Stimulated activated CD4-positive, alpha-beta T cell treated with anti-CD3 and anti-CD28 coated beads, Interleukin-12 subunit alpha, Interleukin-12 subunit beta, amount 100 ng/mL, for 24 hours (primary cell): ENCODE measurements at places on chromosomes 16 and 17.
A peak's percentile ranks its signal among the peaks of the same experiment; 100 is the strongest.

- peak; percentile 73 for DNase-seq
Observed at GRCh38 chr16:79269211-79269863, 331.2 kb downstream of the MAF start.

DNA sequence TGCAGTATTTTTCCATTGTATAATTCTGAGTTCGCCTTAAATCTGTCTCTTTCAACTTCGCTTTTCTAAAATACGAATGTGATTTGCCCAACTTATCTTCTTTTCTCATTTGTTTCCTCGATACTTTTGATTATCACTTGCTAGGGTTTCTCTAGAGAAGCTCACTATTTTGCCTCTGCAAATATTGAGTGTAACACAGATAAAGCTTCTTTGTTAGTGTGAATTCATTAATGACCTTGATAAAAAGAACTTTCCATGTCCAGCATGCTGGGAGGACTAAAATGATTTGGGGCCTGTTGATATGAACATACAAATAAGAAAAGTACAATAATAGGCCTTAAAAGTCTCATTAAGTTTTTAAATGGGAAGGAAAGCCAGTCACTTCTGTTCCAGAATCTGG lies 303.3 kb downstream of the MAP2K6 start:
- DNase-seq = no peak

GRCh38 chr16:12881182-12881581 lies 20.2 kb upstream of the SHISA9 start:
- no peak for DNase-seq

- DNase-seq = no peak
Observed at GRCh38 chr17:66443166-66443565, 140.8 kb downstream of the PRKCA start.

GRCh38 chr16:64363039-64363438 lies 758.8 kb downstream of the CDH11 start:
- DNase-seq = no peak

DNA sequence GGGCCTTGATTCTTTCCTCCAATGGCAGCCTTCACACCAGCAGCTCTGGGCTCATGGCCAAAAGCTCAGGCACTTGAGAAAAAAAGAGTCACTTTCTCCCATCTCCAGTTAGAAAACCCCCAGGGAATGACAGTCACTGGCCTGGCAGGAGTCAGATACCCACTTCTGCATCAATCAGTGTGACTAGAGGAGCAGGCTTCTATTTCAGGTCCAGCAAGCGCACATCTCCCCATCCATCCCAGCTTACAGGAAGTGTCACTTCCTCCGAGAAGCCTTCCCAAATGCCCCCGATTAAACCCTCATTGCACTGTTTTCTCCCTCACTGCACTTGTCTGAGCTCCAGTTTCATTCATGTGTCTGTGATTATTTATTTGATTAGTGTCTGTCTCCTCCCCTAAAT lies 30.4 kb upstream of the CCL1 start:
- DNase-seq = no peak

- DNase-seq = no peak
Observed at GRCh38 chr16:46756772-46757171, 8.6 kb upstream of the MYLK3 start.

- DNase-seq = no peak
Observed at GRCh38 chr17:33202021-33202420, 91.1 kb downstream of the ASIC2 start.

DNA sequence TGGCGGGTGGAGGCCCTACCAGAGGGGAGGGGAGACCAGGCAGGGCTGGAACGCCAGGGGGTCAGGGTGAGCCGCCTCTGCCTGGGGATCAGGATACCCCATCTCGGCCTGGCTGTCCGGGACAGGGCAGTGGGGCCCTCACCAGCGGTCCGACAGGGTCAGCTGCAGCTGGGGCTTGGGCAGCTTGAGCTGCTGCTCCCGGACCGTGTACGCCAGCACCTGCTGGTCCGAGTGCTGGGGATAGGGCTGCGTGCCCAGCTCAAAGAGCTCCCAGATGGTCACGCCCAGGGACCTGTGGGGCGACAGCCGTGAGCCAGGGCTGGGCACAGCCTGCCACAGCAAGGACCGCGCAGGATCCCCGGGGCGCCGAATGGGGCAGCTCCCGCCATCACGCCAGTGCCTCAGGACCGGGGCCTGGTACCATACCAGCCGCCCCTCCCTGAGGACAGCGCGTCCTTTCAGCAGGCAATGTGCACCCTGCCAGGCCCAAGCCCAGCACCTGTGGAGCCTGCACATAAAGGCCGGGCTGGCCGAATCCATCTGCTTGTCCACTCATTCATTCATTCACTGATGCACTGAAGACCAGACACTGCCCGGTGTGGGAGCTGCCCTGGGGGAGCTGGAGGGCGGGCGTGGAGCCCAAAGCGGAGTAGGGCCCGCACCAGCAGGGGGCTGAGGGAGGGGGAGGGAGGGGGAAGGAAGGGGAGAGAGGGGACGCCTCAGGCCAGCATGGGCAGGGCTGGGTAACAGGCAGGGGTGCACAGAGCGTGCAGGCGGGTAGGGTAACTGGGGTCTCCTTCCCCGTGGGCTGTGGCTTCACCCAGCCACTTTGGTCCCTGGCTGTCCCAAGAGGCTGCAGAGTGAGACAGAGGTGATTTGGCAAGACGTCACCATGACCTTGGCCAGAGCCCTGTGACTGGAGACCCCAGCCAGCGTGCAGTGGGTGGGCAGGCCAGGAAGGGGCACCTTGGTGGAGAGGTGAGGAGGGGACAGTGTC lies 42.0 kb upstream of the PVALEF start:
- no peak for DNase-seq

- no peak for DNase-seq
Observed at GRCh38 chr17:40111221-40112128, 10.3 kb upstream of the MSL1 start.

GRCh38 chr16:13453938-13454553 lies 465.9 kb upstream of the ERCC4 start:
- peak; percentile 24 for DNase-seq

GRCh38 chr17:43945074-43945829 lies 3.0 kb upstream of the PPY start:
- DNase-seq = no peak

GRCh38 chr16:52227851-52228250 lies 319.1 kb downstream of the TOX3 start:
- DNase-seq = no peak

GRCh38 chr17:75638893-75639292 lies 5.7 kb downstream of the SMIM5 start:
- no peak for DNase-seq

DNA sequence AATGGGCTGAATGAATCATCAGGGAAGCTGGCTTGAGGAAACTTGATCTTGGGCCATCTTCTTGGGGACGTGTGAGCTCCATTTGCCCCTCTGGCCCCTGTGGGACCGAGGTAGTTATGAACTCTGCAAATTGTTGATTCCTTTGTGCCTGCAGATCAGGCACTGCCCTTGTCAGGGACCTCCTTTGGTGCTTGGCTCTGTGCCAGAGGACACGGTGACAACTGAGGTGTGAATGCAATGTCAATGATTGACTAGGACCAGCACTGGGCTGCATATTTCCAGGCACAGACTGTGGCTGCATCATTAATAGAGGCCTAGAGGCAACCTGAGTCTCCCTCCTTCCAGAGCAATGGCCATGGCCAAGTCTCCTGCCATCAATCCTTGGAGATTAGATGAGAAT lies 23.8 kb downstream of the PDILT start:
- DNase-seq = no peak

DNA sequence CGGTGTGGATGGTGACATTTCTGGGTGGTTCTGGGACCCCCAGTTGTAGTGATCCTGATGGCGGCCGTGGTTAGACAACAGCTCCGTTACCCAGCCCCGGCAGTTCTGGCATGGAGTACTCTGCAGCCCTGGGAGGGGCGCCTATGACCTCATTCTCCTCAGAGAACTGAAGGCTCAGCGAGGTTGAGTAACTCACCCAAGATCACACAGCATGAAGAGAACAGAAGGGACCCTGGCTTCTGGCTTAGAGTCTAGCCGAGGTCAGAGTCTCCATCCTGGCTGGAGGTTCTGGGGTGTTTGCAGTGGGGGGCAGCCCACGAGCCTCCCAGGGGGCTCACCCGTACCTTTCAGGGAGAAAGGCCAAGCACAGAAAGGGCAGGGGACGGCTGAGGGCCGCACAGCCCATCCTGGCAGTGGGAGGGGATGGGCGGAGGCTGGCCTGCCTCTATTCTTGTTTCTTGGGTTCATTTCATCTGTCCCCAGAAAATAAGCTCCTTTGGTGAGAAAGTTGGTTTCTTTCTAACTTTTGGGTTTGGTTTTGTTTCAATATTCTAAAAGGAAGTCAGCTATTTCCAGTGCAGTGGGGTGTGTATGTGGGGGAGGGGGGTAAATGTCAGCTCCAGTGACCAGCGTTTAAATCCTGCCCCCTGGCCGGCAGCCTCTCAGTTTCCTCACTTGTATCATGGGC lies 13.2 kb downstream of the ZFPM1 start:
- DNase-seq = no peak

DNA sequence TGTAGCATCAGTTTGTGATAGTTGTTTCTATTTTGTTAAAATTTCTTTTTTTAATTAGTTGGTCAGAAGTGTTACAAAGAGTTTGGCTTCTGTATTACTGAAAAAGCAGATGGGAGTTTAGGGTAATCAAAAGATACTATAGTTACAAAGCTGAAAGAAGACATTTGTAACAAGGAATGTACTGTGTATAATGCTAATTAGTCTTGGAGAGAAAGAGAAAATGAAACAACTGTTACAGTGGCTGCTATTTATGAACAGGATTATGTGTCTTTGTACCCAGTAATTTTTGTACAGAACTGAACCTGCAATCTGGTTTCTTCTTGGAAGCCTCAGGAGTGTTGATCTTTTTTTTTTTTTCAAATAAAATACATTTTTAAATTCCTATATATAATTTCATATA lies 14.3 kb downstream of the GDPD1 start:
- DNase-seq = no peak

DNA sequence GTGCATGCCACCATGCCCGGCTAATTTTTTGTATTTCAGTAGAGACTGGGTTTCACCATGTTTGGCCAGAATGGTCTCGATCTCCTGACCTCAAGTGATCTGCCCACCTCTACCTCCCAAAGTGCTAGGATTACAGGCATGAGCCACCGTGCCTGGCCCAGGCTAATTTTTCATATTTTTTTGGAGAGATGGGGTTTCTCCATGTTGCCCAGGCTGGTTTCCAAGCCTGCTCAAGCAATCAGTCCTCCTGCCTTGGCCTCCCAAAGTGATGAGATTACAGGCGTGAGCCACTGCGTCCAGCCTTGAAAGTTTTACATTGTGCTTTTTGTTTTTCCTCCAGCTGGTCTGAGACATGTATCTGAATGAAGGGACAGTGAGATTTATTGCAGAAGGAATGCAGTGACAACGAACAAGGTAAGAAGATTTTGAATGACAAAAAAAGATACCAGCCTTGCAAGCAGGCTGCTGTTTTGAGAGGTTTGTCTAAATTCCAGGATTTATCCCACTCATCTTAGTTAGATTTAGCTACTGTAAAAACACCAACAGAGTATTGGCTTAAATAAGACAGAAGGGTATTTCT lies 3.4 kb upstream of the ENGASE start:
- DNase-seq = no peak
